ENCODE measurements at places on chromosomes 3 and 15.

- no peak for DNase-seq
Measured at GRCh38 chr3:42692667-42693529, 7.6 kb downstream of the KLHL40 start.

GRCh38 chr3:140472306-140473020 is 205.4 kb upstream of the TRIM42 start:
- DNase-seq = no peak

DNA sequence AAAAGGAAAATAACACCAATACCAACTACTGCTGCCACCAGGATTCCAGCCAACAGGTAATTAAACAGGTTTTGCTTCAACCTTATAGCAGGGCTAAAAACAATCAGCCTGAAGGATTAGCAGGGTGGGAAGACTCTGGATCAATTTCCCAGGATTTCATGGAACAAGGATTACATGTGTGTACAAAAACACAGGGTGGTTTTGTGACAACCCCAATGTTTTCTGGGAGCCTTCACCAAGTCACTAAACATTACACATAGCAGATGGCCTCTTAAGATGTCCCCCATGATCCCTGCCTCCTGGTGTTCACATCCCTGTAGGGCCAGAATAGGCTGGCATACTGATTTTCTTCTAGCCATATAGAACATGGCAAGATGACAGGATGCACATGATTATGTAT is 42.8 kb upstream of the ARHGEF3 start:
- no peak for DNase-seq

DNA sequence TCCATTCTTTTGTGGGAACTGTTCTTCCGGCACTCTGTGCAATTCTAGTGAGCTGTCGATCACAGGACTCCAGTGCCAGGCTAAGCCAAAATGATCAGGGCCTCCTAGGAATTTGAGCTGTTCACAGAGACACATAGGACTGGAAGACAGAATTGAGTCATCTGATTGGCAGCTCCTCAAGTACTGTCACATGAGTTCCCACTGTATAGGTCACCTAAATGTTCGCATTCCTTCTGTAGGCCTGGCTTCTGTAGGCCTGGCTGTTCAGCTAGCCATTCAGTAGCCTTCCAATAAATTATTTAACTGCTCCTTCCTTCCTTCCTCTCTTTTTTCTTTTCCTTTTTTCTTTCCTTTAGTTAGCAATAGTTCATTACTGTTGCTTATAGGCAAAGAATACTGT is 4.3 kb downstream of the PROS1 start:
- DNase-seq = no peak

- DNase-seq = no peak
Measured at GRCh38 chr3:147962408-147963164, 553.4 kb downstream of the ZIC1 start.

- no peak for DNase-seq
Measured at GRCh38 chr3:117322866-117323265, 613.3 kb downstream of the TUSC7 start.

DNA sequence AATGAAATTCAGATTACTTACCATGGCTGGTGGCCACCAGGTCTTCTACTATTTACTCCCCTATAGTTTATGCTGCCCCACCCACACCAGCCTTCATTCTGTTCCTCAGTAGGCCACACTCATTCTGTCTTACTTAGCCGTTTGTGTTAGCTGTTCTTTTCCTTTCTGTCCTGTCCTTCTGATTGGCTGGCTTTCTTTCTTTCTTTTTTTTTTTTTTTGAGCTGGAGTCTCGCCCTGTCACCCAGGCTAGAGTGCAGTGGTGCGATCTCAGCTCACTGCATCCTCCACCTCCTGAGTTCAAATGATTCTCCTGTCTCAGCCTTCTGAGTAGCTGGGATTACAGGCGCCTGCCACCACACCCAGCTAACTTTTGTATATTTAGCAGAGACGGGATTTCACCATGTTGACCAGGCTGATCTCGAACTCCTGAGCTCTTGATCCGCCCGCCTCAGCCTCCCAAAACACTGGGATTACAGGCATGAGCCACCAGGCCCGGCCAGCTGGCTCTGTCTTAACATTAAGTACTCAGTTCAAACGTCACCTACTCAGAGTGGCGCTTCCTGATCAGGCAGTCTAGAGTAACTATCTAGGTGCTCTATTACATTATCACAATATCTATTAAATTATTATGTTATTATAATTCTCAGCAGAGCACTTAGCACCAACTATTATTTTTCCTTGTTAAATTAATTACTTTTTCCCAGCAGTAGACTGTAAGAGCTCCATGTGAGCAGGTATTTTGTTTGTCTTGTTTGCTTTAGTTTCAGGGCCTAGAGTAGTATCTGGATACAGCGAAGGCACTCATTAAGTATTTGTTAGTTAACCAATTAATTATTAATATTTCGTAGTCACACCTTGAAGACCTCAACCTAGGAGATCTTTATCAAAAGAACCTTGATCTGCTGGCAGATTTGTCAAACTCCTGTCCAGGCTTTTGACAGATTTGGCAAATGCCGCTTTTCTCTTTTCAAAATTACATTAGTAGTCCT is 6.4 kb downstream of the CMSS1 start:
- no peak for DNase-seq

DNA sequence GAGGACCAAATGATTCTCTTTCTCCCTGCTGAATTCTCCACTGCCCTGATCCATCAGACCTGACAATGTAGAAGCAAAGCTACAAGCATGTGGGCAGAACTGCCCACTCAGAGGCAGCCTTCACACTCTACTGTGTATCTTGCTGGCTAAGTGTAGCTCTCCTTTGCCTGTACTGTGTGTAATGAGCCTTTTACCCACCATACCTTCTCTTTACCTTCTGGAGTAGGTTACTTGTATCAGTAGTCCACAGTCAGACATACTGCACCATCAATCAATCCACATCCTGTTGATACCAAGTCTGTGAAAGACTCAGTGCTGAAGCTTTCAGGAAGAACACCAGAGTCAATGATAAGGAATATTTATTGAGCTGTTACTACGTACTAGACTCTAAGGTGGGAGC is 440.7 kb upstream of the ARHGEF26 start:
- no peak for DNase-seq

DNA sequence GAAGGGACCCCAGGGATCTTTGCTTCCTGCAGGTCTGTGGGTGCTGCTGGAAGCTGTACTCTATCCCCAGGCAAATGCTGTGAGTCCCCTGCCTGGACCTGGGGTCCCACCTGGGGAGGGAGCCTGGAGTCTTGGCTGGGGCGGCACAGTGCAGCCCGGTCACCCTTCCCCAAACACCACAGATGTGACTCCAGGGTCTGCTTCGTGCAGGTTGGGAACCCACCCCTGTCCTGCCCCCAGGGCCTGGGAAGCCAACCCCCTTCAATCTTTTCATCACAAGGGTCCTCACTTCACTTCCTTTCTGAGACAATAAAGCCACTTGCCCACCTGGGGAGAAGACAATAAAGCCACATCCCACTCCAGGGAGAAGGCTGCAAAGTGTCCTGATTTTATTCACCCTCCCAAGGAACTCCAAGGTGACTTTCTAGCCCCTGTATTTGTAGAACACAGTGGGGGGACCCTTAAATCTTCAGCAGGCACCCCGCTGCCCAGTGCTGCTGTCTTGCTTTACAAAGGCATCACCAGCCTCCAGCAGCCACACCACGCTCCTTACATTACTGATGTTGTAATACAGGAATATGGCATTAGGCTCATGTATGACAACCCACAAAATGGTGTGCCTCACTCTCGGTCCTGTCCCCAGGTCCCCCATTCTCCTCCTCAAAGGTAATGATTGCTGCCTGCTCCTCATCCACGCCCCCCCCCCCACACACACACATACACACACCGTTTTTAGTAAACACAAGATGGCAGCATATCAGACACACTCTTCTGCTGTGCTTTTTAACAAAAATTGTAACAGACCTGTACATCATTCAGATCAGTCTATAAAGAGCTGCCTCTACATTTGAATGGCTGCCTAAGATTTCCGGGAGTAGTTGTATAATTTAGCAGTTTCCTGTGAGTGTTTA is 9.9 kb downstream of the C3orf22 start:
- no peak for DNase-seq

- no peak for DNase-seq
Measured at GRCh38 chr3:110344897-110345767, 726.5 kb upstream of the NECTIN3 start.

- DNase-seq = no peak
Measured at GRCh38 chr3:145716519-145716918, 444.5 kb downstream of the PLOD2 start.

DNA sequence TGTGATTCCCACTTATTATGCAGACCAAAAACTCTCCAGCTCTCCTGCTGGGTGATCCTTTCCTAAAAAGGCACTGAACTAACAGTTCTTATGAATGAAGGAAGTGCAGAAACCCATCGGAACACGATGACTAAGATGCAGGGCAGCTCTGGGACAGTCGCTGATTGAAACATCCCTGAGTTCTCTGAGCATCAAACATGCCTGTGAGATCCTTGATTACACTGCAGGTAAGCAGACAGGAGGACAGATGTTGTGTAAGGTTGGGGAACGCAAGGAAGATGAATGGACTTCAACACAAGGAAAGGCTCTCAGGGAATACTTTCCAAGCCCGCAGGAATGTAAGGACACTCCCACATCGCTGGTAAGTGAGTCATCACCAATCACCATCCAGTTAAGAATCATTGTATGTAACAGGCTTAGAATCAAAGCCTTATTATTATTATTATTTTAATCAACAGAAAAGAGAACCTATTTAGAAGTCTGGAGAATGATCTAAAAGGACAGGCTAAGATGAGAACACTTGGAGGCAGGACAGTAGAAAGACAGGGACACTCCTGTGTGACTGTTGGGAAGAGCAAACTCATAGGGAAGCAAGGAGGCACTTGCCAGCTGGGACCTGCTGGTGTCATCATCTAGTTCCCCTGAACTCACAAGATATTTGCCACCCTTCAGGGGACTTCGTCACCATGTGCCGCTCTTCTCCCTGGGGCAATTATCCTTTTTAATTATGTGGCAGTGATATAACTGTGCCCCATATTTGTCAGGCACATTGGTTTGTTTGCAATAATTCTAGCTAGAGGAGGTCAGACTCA is 26.0 kb downstream of the TMEM158 start:
- DNase-seq = no peak

GRCh38 chr3:31172336-31172735 is 277.9 kb upstream of the GADL1 start:
- no peak for DNase-seq

DNA sequence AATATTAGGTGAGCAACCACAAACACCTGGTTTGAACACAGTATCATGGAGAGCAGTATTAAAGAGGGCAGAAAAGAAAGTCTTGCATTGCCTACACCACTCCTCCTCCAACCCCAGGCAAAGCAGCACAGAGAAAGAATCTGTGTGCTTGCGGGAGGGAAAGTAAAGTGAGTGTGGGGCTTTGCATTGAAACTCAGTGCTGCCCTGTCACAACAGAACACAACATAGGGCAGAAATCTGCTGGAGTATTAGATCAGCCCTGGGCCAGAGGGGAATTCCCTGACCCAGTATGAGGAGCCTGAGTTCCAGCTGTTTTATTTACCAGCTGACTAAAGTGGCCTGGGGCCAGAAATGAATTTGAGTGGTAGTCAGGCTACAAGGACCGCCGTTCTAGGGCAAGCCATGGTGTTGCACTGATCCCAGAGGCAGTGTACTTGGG is 75.5 kb downstream of the SPATA16 start:
- no peak for DNase-seq
